ENCODE measurements at places on chromosomes 12 and 14.

GRCh38 chr14:84646786-84647500 is 883.0 kb upstream of the FLRT2 start:
- no peak for DNase-seq

GRCh38 chr14:54374117-54374884 is 22.5 kb upstream of the CDKN3 start:
- DNase-seq, result no peak

DNA sequence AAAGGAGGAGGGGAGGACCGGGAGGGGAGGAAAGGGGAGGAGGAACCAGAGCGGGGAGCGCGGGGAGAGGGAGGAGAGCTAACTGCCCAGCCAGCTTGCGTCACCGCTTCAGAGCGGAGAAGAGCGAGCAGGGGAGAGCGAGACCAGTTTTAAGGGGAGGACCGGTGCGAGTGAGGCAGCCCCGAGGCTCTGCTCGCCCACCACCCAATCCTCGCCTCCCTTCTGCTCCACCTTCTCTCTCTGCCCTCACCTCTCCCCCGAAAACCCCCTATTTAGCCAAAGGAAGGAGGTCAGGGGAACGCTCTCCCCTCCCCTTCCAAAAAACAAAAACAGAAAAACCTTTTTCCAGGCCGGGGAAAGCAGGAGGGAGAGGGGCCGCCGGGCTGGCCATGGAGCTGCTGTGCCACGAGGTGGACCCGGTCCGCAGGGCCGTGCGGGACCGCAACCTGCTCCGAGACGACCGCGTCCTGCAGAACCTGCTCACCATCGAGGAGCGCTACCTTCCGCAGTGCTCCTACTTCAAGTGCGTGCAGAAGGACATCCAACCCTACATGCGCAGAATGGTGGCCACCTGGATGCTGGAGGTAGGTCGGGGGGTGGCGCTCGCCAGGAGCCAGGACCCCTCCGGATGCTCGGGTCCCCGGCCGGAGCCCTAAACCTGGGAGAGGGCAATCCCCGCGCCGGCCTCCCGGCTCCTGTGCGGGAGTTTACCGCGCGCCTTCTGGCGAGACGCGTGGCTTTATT is at the start of gene CCND2:
Gene CCND2, plus strand, starts transcription at position 111 of the 744 bp plus-strand sequence. Its CDS starts 279 bp downstream, at position 390.
- peak; percentile 78 for DNase-seq

DNA sequence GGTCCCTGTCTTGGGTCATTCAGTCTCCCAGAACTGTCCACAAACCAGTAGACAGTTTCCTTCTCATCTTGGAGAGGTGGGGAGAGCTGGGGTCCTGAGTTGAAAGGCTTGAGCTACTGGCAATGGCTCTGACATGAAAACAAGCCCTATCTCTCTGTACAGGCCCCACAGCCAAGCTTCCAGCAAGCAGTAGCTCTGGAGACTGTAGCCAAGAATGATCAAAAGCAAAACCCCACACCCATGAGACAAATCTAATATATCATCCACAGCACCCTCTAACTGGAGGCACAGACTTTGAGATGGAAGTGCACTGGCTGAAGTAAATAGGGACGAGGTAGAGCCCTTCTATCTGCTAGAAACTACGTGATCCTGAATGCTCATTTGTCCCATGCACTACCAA is 40.9 kb downstream of the RERG start:
- DNase-seq, result no peak

DNA sequence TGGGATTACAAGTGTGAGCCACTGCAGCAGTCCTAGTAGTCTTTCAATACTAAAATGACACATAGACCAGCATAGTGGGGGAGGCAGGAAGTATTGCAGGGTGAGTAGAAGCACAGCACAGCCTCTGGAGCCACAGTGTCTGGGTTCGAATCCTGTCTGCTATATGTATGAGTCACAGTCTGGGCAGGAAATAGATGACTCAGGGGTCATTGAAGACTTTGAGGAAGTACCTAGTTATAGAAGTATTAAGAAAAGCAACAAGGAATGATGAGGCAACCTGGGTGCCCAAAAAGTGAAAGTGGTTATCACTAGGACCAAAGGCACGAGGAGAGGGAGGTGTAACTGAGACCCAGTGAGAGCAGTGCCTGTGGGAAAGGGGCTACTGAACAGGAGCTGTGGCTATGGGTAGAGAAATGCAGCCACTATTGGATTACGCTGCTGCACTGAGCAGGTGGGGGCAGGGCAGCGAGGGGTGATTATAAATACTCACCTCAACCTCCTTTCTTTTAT is 124.0 kb downstream of the PDE3A start:
- no peak for DNase-seq

- DNase-seq, result peak; percentile 84
These were observed 514 bp upstream of the ATXN2 start for GRCh38 chr12:111599453-111600204.

DNA sequence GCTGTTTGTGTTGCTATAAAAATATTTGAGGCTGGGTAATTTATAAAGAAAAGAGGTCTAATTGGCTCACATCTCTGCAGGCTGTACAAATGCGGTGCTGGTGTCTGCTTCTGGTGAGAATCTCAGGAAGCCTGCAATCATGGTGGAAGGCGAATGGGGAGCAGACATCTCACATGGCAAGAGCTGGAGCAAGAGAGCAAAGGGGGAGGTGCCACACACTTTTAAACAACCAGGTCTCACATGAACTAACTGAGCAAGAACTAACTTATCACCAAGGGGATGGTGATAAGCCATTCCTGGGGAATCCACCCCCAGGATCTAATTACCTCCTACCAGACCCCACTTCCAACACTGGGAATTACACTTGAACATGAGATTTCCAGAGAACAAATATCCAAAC is 300.7 kb upstream of the MDGA2 start:
- DNase-seq, result no peak

DNA sequence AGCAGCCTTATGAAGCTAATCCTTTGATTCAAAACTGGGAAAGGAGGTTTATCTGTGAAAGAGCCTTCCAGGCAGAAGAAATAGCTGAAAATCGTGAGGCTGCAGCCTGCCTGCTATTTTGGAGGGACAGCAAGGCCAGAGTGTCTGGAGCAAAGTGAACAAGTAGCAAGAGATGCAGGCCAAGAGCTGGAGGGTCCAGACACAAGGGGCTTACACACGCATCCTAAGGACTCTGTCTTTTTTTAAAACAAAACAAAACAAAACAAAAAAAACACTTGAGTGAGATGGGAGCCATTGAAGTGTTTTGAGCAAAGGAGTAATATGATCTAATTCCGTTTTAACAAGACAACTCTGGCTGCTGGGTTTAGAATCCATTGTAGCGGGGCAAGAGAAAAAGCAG is 76.4 kb upstream of the BCAT1 start:
- DNase-seq, result no peak

- no peak for DNase-seq
These were observed 524.2 kb downstream of the TMTC2 start for GRCh38 chr12:83210933-83211332.

DNA sequence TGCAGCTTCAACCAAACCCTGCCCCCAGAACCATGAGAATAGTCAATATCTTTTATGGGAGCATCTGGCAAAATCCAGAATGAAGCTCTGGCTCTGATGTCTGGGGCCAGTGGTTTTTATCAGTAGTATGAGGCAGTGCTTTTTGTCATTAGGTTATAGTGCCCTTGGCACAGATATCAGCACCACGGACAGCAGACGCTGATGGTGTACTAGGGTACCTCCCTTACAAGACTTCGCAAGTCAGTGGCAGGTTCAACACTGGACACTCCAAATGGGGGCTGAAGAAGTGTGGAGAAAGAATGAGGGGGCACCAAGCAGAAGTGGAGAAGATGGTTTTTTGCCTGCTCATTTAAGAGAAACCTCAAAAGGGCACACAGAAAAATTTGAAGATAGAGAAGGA is 68.2 kb upstream of the E2F7 start:
- DNase-seq, result no peak

DNA sequence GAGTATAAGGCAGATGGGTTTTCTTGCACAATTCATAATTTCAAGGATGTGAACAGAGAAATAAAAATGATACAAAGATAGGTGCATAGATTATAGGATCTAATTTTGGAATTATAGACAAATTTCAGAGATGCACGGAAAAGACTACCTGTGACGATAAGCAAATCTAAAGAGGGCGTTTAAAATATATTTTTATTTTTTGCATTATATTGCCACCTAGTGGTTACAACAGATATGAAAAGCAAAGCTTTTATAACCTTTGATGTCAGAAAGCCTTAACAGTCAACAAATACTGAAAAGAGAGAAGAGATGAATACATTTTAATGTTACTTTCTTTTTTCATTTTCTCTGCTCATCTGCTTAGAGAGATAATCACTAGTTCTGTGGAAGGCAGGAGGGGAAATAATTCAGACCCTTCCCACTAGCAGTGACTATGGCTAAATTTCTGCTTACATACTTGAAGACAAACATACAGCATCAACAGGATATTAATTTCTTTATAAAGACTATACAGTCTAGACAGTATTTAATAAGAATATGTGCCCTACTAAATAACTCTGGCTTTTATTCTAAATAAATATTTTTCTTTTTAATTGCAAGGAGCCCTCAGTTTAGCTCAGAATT is 46.3 kb downstream of the NTS start:
- no peak for DNase-seq

DNA sequence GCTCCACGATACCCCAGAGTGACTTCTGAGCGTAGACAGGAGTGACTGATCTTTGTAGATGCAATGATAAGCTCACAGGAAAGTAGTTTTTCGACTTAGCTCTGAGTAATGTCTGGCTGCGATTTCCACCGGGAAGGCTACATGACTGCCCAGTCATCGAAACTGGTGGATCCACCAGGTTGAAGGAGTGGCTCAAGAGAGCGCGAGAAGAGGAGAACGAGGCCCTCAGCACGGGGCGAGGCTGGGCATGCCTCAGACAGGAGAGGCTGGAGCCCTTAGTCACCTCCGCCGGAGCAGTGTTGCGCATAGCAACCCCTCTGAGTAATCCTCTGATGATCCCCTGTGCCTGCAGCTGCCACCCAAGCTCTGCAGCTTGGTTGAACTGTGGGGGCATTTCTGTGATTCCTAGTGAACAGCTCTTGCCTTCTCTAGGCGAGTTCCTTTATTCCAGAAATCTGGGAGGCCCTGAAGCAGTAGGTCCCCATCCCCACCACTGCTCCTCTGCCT is 25.6 kb downstream of the ELK3 start:
- no peak for DNase-seq

DNA sequence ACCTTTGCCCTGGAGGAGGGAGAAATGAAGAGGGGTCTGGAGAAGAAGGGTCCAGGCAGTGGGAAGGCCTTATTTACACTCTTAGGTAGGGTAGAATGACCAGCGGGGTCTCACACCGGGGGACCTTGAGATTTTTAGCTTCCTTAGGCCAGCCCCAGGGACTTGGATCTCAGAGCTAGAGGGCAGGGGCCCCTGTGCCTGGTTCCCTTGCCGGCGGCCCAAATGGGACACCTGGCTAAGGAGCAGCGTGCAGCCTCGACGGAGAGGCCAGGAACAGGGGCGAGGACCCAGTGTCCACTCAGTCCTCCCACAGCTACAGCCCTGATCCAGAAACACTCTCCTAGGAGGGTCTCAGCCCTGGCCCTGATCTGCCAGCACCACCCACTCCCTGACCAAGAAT is 41.8 kb downstream of the DIO3 start:
- DNase-seq, result no peak

- DNase-seq, result no peak
These were observed 147.4 kb downstream of the C12orf75 start for GRCh38 chr12:105477873-105478272.

GRCh38 chr12:76878899-76879709 is at the start of gene CSRP2:
CSRP2 (minus strand) TSS chr12:76879019; CDS start chr12:76866260, 12,759 bp downstream.
- DNase-seq, result peak; percentile 40

- no peak for DNase-seq
These were observed 187.0 kb downstream of the ADGRD1 start for GRCh38 chr12:131140697-131141096.

DNA sequence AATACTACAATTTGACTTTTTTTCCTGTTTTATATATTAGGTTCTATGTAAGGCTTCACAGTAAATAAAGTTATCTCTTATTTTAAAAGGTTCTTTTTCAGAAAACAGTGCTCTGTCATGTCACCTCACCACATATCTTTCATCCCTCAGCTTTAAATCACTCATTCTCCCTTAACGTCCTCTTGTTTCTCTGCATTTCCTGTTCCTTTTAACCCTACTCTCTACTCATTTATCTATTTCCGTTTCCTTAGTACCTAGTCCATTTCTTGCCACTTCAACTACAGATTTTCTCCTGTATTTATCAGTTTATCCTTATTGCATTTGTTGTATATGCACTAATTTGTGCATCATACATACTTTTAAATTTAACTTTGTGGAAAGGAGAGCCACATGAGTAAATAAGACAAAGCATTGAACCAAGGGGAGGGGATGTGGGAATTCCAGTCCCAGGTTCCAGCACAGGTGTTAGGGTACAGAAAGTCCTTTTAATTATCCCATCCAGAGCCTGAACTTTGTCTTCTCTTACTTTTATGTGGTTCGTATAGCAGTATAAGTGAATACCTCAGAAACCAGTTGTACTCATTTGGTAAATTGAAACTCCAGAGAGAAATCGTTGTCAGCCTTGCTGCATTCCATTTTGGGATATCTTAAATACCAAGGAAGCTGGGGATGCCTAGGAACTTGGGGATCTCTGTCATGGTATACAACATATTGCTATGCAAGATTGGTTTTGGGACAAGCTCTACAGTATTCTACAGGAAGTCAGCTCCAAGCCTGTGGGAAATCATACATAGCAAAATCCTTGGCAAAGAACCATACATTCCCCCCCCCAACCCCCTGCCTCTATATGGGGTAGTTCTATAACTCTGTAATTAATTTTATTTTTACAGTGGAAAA is 120.5 kb downstream of the DIP2B start:
- no peak for DNase-seq

DNA sequence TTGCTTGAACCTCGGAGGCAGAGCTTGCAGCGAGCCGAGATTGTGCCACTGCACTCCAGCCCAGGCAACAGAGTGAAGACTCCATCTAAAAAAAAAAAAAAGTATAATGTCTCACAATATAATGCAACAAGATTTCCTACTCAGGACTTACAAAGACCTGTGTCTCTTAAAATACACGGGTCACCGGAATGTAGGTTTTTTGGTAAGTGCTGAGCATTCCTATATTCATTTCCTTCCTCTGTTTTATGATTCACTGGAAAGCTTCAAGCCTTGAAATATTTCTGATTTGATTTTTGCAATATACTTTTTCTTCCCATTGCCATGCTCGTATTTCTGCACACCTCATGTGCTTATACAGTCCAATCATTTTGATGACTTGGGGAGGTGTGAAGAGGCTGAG is 245.8 kb downstream of the FBXL14 start:
- DNase-seq, result no peak

DNA sequence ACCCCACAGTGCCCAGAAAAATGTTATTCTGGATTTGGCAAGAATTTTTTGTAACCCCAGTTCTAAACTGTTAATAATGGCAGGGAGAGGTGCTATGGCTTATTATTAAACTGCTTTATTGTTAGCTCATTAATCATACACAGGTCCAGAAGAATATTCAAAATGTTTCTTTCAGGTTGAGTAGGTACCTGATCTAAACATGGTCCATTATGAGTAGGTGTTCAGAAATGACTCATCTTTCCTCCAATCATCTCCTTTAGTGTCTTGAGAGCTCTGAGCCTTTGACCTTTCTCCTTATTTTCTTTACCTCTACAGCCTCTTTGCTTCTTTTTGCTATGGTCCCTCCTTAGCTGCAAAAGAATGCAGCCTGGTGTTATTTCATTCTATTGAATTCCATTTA is 211.0 kb upstream of the GARIN6 start:
- no peak for DNase-seq

Measured in stimulated activated naive CD4-positive, alpha-beta T cell treated with Interleukin-2 at 50 U/mL for 16 hours (primary cell).